ENCODE measurements at places on chromosomes 6 and 20.

- peak; percentile 14 for DNase-seq
Measured at GRCh38 chr6:108492131-108492766, 68.5 kb upstream of the FOXO3 start.

DNA sequence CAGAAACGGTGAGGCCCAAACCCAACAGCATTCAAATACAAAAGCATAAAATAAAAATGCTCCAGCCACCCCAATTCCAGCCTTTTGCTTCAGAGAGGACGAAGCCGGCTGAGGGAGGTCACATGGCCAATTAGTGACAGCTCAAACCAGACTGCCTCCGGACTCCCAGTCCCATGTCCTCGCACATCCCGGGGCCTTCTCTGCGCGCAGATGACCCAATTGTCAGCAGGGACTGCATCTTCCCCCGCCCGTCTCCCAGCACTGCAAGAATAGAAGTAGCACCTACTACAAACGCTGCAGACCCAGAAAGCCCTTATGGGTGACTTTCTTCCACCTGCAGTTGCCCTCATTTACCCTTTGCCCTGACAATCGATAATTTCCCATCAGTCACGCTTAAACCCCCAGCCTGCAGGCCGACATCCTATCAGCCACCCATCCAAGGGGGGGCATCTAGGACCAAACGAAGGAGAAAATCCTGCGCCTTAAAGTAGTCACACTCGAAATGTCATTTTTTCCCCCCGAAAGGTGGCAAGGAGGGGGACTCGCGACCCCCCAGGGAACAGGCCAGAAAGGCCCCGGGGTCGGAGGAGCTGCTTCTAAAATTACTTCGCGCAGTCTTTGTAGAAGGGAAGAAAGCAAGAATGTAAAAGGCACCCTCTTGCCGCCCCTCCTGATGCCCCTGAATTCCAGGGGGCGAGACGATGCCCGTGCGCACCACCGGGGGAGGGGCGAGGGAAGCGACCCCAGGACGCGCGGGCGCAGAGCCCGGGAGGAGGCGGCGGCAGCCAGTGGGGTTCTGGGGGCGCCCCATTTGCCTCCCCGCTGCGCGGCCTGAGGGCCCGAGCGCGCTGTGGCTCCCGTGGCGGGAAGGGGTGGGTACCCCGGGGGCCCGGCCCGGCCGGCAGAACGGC is 792 bp downstream of the SLC23A2 start:
- DNase-seq: peak; percentile 85

DNA sequence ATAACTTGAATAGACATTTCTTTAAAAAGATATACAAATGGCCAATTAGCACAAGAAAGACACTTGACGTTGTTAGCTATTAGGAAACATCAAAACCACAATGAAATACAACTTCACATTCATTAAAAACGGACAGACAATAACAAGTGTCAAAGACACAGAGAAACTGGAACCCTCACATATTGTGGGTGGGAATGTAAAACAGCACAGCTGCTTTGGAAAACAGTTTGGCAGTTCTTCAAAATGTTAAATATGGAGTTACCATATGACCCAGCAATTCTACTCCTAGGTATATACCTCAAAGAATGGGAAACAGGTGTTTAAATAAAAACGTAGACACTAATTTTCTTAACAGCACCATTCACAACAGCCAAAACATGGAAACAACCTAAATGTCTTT is 100.5 kb upstream of the SLC22A23 start:
- DNase-seq: no peak

DNA sequence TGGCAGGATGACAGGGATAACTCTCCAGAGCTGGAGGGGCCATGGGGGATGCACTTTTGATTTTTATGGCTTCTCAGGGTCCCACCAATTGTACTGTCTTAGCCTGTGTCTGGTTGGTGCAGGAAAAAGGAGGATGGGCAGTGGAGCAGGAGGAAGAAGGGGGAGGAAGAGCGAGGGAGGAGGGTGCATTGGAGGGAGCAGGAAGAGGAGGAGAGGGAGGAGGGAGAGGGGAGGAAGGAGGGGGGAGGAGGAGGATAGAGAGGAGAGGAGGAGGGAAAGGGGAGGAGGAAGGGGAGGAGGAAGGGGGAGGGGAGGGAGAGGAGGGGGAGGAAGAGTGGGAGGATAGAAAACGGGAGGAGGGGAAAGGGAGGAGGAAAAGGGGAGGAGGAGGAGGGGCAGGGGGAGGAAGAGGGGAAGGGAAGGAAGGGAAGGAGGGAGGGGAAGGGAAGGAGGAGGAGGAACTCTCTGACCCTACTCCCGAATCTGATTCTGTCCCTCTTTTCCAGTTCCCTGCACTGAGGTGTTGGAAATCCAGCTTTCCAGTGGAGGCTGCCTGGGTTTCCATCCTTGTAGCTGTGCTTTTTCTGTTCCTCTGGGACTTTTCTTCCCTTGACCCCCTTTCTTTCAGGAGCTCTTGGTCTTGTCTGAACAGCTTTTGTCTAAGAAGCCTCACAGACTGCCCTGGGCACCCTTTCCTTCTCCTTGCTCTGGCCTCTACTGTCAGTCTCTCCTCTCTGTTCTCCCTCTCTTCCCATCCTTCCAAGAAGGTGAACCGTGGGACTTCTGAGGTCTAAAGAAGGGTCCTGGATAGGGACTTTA is 149.4 kb downstream of the DHX35 start:
- DNase-seq: peak; percentile 19

GRCh38 chr20:35739294-35740163 is 2.5 kb downstream of the RBM39 start:
- peak; percentile 33 for DNase-seq
